Occipital lobe (tissue), 3 donors: ENCODE measurements at places on chromosomes 2 and 18. TPM values are rescaled to one million over a fixed set of nuclear protein-coding genes. Genes with fewer than 3 reads are reported as not detected.

The NLRC4 gene
- 0.62 TPM for total RNA-seq

The RUFY4 gene
- 0.78 TPM for total RNA-seq

DNA sequence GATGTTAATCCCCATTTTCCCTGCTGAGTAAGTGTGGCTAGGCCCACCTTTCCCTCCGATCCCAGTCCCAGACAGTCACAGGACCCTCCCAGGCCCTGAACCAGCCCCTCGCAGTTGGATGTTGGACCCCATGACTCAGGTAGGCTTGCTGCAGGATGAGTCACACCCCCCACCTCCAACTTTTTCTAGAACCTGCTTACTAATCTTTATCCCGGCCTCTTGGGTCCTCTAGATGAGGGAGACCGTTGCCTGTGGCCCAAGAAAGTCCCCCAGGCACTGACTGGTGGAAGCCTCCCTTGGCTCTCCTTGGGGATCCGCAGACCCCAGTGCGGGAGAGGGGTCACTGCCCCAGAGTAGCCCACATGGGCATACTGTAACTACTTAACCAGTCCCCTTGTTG, 98.5 kb downstream of the SMAD7 start:
- DNase-seq: no peak

DNA sequence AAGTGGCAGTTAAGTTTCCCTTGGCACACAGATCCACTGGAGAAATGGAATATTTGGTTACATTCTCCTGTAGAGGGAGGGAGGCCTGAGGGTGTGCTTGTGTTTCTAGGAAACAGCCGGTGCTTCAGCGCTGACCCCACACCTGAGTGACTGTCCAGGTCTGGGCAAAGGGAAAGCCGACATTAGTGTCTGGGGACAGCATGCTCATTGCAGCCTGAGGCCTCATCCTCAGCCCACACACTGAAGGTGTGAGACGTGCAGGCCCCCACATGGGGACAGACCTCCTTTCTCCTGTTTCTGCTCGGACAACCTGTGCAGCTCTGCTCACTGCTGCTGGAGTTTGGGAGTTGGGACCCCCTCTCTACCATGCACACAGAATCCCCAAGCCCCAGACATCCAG, 178.3 kb downstream of the ACKR3 start:
- DNase-seq: no peak

DNA sequence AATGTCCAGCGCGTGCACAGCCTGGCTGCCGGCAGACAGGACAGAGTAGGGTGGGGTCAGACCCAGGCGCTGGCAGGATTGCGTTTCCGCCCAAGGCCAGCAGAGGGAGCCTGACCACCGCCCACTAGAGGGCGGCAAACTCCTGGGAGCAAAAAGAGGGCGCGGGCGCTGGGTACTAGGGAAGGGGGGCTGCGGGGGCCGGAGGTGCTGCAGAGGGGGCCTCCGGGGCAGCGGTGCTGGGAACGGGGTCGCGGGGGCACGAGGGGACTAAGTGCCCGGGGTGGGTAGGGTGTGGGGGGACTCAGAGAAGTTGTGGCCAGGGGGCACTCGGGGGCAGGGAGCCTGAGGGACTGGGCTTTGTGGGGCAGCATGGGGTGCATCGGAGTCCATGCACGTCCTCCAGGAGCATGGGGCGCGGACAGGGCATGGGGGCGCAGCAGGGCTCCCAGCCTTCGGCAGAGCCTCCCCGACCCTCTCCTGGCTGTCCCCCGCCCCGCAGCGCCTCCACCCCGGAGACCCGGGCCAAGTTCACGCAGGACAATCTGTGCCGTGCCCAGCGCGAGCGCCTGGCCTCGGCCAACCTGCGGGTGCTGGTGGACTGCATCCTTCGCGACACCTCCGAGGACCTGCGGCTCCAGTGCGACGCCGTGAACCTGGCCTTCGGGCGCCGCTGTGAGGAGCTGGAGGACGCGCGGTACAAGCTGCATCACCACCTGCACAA, 3.2 kb downstream of the TEKT4 start:
- DNase-seq: no peak

DNA sequence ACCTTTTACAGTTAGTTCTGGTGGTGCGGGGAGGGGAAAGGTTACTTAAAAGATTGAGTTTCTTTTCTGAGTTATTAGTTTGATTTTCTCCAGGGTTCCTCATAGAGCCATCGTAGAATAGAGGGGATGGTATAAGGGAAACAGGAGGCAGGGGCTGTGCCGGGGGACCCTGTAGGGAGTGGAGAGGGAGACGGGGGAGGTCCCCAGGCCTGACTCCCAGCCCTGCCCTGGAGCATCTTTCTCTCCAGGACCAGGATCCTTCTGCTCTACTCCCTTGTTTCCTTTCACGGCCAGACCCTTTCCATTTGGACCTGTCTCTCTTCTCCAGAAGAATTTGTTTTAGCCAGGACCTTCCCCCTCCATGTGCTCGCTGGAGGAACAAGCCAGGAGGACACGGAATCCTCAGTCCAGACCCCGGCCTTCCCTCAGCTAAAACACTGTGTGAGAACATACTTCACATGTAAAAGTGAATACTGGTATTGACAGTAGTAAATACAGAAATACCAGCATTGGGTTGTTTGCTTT, 35.4 kb downstream of the DGKD start:
- no peak for DNase-seq

GRCh38 chr2:118351796-118352195, 263.5 kb downstream of the INSIG2 start:
- no peak for DNase-seq

- no peak for DNase-seq
Measured at GRCh38 chr2:1489486-1489885, 76.2 kb downstream of the TPO start.
